Tibial artery (tissue), 4 donors: ENCODE measurements at places on chromosomes 16 and 17.

GRCh38 chr16:27285676-27286196 lies 17.2 kb upstream of the NSMCE1 start:
- H3K27me3 ChIP-seq = no peaks in the 10 kb centered on the region
- peak; percentile 70 for DNase-seq
- H3K27ac ChIP-seq = peak overlapping the region; percentile 47

- H3K4me3 ChIP-seq = no peak overlapping the region
- peaks cover 54% of the 10 kb centered on the region for H3K4me1 ChIP-seq
- H3K36me3 ChIP-seq = peaks cover 10% of the 10 kb centered on the region
- H3K27ac ChIP-seq = peak overlapping the region; percentile 77
These were observed 121.6 kb downstream of the SMG6 start for GRCh38 chr17:2181897-2182448.

DNA sequence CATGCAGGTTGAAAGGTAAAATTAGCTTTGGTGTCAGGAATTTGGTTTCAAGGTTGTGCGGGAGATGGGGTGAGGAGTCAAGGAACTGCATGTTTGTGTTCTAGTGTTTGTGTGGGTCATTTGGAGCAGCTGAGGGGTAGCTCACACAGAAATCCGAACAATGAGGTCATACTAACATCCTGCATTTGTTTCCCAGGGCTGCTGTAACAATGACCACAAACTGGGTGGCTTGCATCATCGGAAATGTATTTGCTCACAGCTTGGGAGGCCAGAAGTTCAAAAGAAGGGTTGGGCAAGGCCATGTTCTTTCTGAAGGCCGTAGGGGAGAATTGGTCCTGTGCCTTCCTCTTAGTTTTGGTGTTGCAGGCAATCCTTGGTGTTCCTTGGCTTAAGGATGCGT lies 287.4 kb downstream of the HAPSTR1 start:
- peaks cover 3% of the 10 kb centered on the region for H3K4me1 ChIP-seq
- H3K27me3 ChIP-seq = no peaks in the 10 kb centered on the region
- no peak overlapping the region for H3K4me3 ChIP-seq

GRCh38 chr17:8872036-8872704 lies 4.7 kb upstream of the PIK3R6 start:
- H3K4me1 ChIP-seq = no peaks in the 10 kb centered on the region
- no peak overlapping the region for H3K4me3 ChIP-seq
- no peaks in the 10 kb centered on the region for H3K27me3 ChIP-seq
- H3K27ac ChIP-seq = no peak overlapping the region
- no peak for DNase-seq

GRCh38 chr17:1019451-1019850 lies 22.5 kb downstream of the TIMM22 start:
- peaks cover 54% of the 10 kb centered on the region for H3K4me1 ChIP-seq
- no peaks in the 10 kb centered on the region for H3K27me3 ChIP-seq
- H3K4me3 ChIP-seq = no peak overlapping the region
- no peaks in the 10 kb centered on the region for H3K36me3 ChIP-seq
- peak; percentile 87 for DNase-seq

DNA sequence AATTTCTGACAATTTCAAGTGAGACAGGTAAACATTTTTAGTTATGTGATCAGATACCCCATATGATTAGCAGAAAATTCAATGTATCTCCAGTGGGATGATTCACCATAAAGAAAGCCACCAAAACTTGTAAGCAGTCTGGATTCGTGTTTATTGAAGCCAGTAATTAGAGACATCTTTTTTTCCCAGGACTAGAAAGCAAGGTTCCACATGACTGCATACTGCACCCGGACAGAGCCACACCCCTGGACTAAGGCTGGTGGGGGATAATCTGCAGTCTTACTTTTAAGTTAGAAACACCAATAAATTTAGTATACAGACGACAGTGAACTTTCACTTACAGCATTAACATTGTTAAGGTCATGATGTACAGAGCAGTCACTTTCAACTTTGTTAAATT lies 24.2 kb upstream of the CMTM4 start:
- H3K4me3 ChIP-seq = no peak overlapping the region
- H3K4me1 ChIP-seq = no peaks in the 10 kb centered on the region
- no peaks in the 10 kb centered on the region for H3K27me3 ChIP-seq
- no peak for DNase-seq
- peaks cover 71% of the 10 kb centered on the region for H3K36me3 ChIP-seq
- no peak overlapping the region for H3K27ac ChIP-seq

DNA sequence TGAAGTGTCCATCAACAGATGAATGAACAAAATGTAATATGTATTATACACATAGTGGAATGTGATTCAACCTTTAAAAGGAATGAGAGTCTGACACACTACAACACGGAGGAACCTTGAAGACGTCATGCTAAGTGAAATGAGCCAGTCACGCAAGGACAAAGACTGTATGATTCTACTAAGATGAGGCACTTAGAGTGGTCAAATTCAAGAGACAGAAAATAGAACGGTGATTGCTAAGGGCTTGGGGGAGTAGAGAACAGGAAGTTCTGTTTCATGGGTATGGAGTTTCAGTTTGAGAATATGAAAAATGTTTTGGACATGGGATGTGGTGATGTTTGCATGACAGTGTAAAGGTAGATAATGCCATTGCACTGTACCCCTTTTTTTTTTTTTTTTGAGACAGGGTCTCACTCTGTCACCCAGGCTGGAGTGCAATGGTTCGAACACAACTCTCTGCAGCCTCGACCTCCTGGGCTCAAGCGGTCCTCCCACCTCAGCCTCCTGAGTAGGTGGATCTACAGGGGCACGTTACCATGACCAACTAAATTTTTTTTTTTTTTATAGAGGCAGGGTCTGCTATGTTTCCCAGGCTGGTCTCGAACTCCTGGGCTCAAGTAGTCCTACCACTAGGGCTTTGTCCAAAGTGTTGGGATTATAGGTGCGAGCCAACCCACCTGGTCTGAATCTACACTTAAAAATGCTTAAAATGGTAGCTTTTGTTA lies 2.9 kb upstream of the CCDC102A start:
- no peak overlapping the region for H3K4me3 ChIP-seq
- no peaks in the 10 kb centered on the region for H3K27me3 ChIP-seq
- no peak overlapping the region for H3K27ac ChIP-seq
- no peak for DNase-seq
- H3K36me3 ChIP-seq = no peaks in the 10 kb centered on the region
- peaks cover 19% of the 10 kb centered on the region for H3K4me1 ChIP-seq

DNA sequence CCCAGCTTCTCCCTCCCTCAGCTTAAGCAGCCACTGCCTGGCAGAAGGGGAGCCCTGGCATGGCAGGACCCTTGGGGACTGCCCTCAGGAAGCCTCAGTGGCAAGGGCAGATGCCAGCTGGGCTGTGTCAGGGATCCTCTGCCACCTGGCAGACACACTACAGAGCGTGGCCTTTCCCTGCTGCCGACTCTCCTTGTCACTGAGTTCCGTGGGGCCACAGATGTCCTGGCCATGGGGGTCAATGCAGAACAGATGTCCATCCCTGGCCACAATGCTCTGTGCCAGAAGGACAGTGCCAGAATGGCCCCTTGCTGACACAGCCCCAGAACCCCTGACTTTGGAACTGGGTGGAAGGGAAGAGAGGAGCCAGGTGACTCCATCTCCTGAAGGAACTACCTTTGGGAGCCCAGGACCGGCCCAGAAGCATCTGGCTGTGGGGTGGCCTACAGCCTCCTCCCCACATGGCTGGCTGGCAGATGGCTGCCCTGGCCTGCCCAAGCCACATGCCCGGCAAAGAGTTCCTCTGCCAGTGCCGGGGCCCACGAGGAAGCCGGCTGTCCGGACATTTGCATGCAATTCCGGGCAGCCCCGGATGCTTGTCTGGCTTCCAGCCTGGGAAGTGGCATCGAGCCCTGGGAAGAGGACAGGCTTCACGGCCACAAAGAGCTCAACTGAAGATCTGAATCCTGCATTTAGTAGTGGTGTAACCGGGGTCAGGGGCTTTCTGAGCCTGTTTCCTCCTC lies 24.1 kb downstream of the NPTX1 start:
- no peaks in the 10 kb centered on the region for H3K27me3 ChIP-seq
- peaks cover 35% of the 10 kb centered on the region for H3K4me1 ChIP-seq
- no peak overlapping the region for H3K4me3 ChIP-seq

DNA sequence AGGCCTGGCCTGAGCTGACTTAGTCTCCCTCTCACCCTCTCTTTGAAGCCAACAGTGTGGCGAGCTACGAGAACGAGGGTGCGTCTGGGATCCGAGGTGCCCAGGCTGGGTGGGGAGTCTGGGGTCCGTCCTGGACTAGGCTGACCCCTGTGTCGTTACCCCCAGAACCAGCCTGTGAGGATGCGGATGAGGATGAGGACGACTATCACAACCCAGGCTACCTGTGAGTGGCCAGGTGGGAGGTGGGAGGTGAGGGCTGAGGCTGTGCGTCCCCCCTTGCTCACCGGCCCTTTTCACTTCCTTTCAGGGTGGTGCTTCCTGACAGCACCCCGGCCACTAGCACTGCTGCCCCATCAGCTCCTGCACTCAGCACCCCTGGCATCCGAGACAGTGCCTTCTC lies 1.6 kb downstream of the LAT start:
- H3K36me3 ChIP-seq = peaks cover 94% of the 10 kb centered on the region
- no peaks in the 10 kb centered on the region for H3K27me3 ChIP-seq
- H3K4me1 ChIP-seq = no peaks in the 10 kb centered on the region
- no peak overlapping the region for H3K27ac ChIP-seq

- H3K27ac ChIP-seq = no peak overlapping the region
- no peaks in the 10 kb centered on the region for H3K36me3 ChIP-seq
- H3K4me3 ChIP-seq = no peak overlapping the region
- H3K4me1 ChIP-seq = peaks cover 31% of the 10 kb centered on the region
- DNase-seq = no peak
These were observed 59.0 kb upstream of the TBX2 start for GRCh38 chr17:61340431-61341209.

GRCh38 chr16:27408012-27408601 lies 6.1 kb downstream of the IL21R start:
- no peak for DNase-seq
- H3K36me3 ChIP-seq = no peaks in the 10 kb centered on the region
- no peak overlapping the region for H3K4me3 ChIP-seq
- H3K27me3 ChIP-seq = peaks cover 27% of the 10 kb centered on the region
- no peak overlapping the region for H3K27ac ChIP-seq

DNA sequence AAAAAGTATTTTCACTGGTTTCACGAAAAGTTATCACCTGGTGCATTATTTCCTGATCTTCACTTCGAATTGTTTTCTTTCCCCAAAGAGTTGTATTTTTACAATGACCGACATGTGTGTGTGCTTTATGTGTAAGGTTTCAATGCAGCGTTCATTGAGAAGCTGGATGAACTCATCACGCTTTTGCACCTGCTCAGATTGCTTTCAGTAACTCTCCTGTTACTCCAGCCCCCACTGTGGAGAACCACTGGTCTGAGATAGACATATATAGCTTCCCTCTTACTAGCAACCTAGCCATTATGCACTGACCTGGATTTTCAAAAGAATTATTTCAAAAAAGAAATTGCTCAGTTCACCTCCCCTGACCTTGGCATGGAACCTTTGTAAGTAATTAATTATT lies 178.3 kb upstream of the CHMP6 start:
- no peaks in the 10 kb centered on the region for H3K27me3 ChIP-seq
- no peaks in the 10 kb centered on the region for H3K36me3 ChIP-seq
- H3K4me3 ChIP-seq = no peak overlapping the region
- H3K27ac ChIP-seq = no peak overlapping the region
- no peak for DNase-seq

DNA sequence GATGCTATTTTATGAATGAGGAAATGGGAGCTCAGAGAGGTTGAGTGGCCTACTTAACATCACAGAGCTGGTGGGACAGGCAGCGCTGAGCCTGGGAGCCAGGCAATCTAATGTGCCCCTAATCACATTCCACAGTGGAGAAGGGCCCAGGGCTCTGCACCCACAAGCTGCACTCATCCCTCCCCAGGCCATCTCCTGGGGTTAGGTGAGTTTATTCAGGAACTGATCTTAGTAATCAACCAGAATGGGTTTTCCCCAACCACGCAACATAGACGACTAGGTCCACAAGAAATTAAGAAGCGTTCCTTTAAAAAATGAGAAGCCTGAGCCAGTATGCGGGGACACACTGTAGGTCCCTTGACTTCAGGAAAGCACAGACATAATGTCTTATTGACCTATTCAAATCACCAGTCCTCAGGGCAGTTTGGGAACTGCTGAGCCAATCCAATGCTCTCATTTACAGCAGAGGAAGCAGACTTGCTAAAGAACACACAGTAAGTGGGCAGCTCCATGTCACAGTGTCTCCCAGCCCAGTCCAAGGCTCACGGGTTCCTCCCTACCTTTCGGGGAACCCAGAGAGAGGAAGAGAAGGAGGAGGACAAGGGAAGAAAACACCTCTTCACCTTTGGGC lies 2.3 kb downstream of the MPP3 start:
- no peak for DNase-seq
- no peaks in the 10 kb centered on the region for H3K27me3 ChIP-seq
- H3K4me1 ChIP-seq = peaks cover 22% of the 10 kb centered on the region
- no peak overlapping the region for H3K27ac ChIP-seq
- H3K36me3 ChIP-seq = peaks cover 57% of the 10 kb centered on the region

GRCh38 chr17:33962857-33963655 lies 292.0 kb upstream of the CCL2 start:
- H3K4me1 ChIP-seq = no peaks in the 10 kb centered on the region
- no peak for DNase-seq
- H3K36me3 ChIP-seq = no peaks in the 10 kb centered on the region
- no peak overlapping the region for H3K4me3 ChIP-seq

DNA sequence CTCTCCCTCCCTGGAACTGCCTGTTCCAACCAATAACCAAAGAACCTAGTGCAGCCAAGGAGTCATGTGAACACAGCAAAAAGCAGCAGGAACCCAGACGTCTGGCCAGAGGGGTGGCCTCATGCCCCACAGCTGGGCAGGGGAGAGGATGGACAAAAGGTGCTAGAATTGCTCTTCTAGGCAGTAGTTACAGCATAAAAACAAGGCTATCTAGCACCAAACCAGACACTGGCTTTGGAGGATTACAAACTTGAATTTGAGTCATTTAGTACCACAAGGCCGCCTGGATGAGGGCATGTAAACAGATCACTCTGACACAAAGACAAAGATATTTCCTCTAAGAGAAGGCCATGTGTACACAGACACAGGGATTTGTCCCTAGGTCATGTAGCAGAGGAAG lies 423.3 kb upstream of the MAF start:
- H3K4me3 ChIP-seq = no peak overlapping the region
- DNase-seq = no peak
- no peak overlapping the region for H3K27ac ChIP-seq
- H3K27me3 ChIP-seq = no peaks in the 10 kb centered on the region
- H3K36me3 ChIP-seq = no peaks in the 10 kb centered on the region

DNA sequence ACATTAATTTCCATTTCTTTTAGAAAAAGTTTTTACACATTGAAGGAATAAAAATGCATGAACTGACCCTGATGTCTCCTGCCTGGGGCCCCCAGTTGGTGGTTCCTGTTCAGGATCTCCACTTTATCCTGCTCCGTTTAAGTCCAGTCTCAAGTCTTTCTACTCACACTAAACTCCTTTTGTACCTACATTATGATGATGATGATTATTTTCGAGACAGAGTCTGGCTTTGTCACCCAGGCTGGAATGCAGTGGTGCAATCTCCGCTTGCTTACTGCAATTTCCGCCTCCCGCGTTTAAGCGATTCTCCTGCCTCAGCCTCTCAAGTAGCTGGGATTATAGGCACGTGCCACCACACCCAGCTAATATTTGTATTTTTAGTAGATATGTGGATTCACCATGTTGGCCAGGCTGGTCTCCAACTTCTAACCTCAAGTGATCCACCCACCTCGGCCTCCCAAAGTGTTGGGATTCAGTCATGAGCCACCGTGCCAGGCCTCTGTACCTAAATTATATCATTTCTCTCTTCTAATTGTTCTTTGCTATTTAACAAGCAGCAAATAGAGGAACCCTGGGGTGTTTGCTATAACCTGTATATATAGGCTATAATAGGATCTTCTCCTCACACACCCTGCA lies 2.2 kb upstream of the FOXK2 start:
- no peak for DNase-seq
- H3K27ac ChIP-seq = no peak overlapping the region
